ENCODE measurements at places on chromosomes 1 and 21.

DNA sequence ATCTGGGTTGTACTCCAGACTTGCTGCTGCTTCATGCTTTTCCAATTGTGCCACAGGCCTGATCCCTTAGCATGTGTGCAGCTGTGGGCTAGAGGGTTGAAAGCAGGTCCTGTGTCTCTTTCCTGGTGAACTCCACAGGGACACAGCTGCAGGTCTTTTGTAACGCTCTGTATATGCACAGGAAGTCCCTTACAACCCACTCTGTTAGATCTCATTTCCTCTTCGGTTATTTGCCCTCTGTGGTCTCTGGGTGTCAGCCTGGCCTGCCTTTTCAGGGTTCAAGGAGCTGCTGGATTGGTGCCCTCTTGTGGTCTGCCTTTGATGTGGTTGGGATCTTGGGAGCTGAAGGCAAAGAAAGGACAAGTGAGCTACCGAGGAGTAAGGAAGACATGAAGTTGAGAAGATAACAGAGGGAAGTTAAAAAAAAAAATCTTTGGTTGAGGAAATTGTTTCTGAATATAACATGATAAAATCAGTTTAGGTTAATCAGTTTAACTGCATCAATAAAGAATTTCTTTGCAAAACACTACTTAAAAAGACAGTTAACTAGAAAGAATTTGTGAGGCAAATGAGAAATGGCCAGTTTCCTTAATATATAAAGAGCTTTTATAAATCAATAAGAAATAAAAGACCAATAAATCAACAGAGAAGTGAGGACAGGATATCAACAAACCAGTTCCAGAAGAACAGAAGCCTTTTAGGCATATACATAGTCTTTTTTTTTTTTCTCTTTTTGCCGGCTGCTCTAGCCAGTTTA is 44.1 kb downstream of the UCK2 start:
- peak; percentile 25 for DNase-seq

- peak; percentile 39 for DNase-seq
These were observed at the start of gene ABCG1 for GRCh38 chr21:42218836-42219605. Gene ABCG1 (plus strand): TSS chr21:42219140. CDS start chr21:42219263, 123 bp downstream.

GRCh38 chr1:164780863-164781262 is 221.9 kb downstream of the PBX1 start:
- no peak for DNase-seq

DNA sequence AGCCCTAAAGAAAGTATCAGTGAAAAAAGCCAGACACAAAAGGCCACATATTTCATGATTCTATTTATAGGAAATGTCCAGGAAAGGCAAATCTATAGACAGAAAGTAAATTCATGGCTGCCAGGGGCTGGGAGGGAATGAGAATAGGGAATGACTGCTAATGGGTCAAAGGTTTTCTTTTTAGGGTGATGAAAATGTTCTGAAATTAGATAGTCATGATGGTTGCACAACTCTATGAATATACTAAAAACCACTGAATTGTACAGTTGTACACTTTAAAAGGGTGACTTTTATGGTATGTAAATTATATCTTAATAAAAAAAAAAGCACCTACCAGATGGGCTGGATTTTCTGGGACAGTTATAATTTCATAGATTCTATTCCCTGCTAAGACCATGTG is 114.8 kb downstream of the CNIH3 start:
- no peak for DNase-seq

GRCh38 chr1:165890684-165891083 is 63.3 kb downstream of the UCK2 start:
- DNase-seq = no peak

- no peak for DNase-seq
These were observed 1.0 kb upstream of the SFN start for GRCh38 chr1:26861889-26862378.

DNA sequence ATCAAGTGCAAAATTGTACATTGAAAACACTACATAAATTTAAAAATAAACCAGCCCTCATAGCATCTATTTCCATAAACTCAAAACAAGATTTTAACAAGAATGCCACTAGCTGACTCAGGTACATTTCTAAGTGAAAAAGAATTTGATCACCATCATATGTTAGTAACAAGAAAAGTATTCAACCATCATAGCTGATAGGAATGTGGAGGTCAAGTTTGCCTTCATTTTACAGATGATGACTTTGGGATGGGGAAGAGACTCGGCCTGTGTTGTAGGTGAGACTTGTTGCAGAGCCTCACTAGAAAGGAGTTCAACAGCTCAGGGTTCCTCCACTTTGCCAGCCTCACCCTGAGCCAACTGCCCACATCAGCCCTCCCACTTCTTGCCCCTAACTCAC is 318.8 kb upstream of the FAM78B start:
- DNase-seq = no peak

DNA sequence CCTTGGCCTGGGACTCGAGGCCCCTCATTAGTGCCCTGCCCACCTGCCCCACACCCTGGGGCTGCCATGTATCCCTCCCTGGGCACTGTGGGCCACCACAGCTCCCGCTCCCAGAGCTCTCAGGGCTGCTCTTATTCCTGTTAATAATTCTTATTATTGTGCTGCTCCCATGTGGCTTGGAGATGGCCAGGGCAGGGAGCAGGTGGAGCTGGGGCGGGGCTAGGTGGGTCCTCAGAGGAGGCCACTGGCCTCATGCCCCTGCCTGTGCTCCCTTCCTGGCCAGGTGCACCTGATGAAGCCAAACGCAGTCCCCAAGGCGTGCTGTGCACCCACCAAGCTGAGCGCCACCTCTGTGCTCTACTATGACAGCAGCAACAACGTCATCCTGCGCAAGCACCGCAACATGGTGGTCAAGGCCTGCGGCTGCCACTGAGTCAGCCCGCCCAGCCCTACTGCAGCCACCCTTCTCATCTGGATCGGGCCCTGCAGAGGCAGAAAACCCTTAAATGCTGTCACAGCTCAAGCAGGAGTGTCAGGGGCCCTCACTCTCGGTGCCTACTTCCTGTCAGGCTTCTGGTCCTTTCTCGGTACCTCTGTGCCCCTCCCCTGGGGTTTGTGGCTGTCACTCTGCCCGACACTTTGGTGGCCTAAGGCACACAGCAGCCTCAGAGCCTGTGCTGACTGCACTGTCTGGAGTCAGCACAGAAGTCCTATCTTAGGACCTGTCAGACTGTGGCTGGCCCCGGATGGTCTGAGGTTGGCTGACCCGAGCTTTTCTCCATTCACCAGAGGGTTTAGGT is 34.1 kb downstream of the BMP8A start:
- no peak for DNase-seq

All from amygdala (tissue), 56 donors.